ENCODE measurements at places on chromosomes 2 and 18. TPM values are rescaled to one million over a fixed set of nuclear protein-coding genes. Genes with fewer than 3 reads are reported as not detected.

Gene SDC1
- 157 TPM for polyA plus RNA-seq

Gene CCDC102B
- polyA plus RNA-seq: 0.58 TPM

Gene ALLC
- polyA plus RNA-seq: not detected

Gene REG1B
- polyA plus RNA-seq: not detected

Gene TXNDC2
- 0.06 TPM for polyA plus RNA-seq

Gene PDE1A
- polyA plus RNA-seq: 0.26 TPM

Gene OR6B2
- polyA plus RNA-seq: not detected

Gene GALNT5
- 3.2 TPM for polyA plus RNA-seq

Gene DTNA
- 0.12 TPM for polyA plus RNA-seq

Gene IL36G
- polyA plus RNA-seq: not detected

Gene APLF
- polyA plus RNA-seq: 1.5 TPM

Gene PLCD4
- 1.7 TPM for polyA plus RNA-seq

Gene AQP12B
- polyA plus RNA-seq: not detected

Gene APOB
- not detected for polyA plus RNA-seq

GRCh38 chr2:137968477-137969417 lies 4.5 kb downstream of the HNMT start:
- no peak for DNase-seq

- DNase-seq: no peak
Measured at GRCh38 chr2:105070010-105070865, 32.4 kb downstream of the MRPS9 start.

DNA sequence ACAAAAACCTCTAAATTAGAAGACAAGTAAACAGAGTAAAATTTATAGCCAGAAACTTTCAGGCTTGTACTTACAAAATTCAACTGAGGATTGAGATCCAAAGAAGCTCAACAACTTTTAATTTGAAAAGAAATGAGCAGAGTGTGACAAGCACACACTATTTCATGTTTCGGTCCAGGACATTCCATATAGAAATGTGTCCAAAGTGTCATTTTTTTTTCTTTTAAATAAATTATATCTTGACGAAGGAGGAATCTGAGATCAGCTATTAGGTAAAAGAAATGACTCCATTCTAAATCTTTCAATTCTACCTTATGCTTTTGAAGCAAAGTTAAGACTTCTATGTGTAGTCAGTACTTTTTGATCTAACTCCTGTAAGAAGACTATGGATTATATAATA lies 4.6 kb downstream of the FN1 start:
- DNase-seq: no peak

GRCh38 chr18:28015671-28016070 lies 161.3 kb downstream of the CDH2 start:
- no peak for DNase-seq

GRCh38 chr2:164651361-164651760 lies 30.1 kb upstream of the GRB14 start:
- no peak for DNase-seq

- no peak for DNase-seq
Measured at GRCh38 chr2:53636109-53636508, 131.5 kb upstream of the CHAC2 start.

- peak; percentile 6 for DNase-seq
Measured at GRCh38 chr2:133109772-133110171, 439.8 kb upstream of the LYPD1 start.

GRCh38 chr18:12606592-12607315 lies 51.2 kb downstream of the SPIRE1 start:
- no peak for DNase-seq

GRCh38 chr2:15378148-15378908 lies 182.8 kb downstream of the NBAS start:
- no peak for DNase-seq

DNA sequence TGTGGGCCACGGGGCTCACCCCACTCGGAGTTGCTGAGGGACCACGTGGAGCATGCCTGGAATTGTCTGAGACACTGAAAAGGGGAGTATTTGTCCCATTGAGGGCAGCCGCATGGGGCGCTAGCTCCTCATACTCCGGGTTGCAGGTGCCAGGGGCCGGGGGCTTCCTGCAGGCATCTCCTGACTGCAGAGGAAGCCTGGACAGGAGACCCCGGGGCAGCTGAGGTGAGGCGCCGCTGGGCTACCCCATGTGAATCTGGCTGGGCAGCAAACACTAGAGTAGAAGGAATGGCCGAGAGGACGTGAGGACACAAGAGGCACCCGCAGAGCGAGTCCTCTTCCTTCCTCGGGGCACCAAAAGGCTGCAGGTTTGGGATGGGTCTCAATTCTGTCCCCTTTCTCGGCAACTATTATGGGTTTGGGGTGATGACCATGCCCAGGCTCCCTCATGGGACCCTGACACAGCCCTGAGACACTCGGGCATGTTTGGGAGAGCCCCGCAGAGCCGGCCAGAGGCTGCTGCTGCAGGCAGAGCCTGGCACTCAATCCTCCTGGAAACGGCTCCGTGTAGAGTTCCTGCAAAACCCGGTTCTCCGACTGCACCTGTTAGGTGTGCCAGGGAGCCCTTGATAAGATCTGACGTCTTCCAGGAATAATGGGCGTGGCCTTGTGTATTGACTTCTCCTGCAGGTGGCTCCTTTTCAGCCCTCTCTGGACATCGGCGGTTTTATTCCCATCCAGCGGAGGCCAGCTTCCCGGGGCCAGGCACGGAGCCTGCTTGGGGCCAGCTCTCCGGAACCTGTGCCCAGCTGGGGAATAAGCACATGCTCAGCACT lies 77.0 kb downstream of the CTIF start:
- no peak for DNase-seq

GRCh38 chr2:82795446-82795845 lies 1663.6 kb downstream of the SUCLG1 start:
- DNase-seq: peak; percentile 29

- no peak for DNase-seq
Measured at GRCh38 chr2:152513029-152513428, 178.1 kb downstream of the FMNL2 start.

DNA sequence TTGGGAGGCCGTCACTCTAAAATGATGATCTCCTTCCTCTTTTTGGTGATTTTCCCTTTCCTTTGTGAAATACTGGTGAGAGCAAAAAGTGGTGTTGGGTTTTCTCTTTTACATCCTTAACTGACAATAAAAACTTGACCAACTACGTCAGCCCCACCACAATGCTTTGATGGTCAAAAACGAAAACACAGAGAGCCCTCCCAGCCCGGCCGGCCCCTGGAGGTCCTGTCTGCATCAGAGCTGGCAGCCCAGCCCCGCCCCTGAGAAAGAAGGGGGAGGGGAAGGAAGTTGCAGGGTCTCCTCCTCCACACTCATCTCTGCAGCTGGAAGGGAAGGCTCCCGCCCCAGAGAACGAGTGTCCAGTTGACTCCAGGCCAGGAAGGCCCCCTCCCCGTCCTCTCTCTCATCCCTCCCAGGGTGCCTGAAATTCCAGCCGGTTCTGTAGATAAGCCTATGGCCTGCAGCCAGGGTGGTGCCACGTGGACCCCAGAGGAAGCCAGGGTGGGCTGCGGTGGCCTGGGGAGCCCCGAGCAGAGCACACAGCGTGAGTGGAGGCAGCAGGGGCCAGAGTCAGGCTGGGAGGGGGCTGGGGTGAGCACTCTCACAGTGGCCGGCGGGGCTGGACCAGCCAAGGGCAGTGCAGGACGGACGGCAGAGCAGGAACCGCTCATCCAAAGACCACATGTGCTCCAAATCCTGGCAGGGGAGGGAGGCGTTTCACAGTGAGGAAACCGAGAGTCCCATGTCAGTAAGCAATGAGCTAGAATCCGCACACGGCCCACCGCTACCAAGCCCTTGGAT lies 19.8 kb downstream of the BIN1 start:
- no peak for DNase-seq

GRCh38 chr2:241114836-241115235 lies 12.7 kb upstream of the MTERF4 start:
- DNase-seq: no peak

DNA sequence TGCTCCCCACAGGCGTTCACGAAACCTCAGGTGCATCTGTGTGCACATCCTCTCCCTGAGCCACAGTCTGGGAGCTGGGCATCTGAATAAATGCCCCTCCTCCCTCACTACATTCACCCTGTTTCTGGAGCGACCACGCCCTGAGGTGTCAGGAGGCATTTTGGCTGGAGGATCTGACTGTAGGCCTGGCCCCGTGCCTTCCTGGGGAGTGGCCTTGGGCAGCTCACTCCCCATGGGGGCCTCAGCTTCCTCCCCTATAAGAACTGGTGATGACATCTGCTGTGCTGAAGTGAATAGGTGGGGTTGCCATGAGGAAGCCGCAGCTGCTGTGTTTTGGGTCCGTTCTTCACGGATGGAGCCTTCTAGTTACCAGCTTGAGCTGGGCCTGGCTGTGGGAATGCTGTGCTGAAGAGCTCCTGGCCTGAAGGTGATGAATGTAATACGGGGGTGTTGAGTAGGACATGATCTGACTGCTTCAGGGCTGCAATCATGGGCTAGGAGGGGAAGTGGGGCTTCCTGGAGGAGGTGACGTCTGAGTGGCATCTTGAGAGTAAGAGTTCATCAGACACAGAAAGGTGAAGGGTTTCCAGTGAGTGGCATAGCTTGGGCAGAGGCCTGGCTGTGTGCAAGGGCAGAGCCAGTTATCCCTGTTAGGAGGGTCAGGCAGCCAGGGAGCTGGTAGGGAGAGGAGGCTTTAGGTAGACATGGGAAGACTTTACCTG lies 58.2 kb downstream of the GLI2 start:
- no peak for DNase-seq

GRCh38 chr18:75005626-75006025 lies 203.3 kb downstream of the PTGR3 start:
- DNase-seq: no peak

DNA sequence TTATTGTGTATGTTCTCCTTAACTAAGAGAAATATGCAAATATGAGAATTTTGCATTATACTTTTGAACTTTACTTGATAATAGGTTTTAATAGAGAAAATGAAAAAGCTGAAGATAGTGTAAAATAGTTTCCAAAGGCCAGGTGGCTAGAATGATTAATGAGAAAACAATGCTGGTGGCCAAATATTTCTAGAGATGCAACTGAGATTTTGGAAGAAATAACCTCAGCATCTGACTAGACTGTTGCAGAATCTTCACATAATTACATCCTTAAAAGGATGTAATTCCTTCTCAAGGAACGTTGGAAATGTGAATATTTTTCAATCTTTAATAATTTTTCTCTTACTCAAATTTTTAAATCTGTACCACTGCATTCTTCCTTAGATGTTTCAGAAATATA lies 434.4 kb downstream of the THSD7B start:
- no peak for DNase-seq

DNA sequence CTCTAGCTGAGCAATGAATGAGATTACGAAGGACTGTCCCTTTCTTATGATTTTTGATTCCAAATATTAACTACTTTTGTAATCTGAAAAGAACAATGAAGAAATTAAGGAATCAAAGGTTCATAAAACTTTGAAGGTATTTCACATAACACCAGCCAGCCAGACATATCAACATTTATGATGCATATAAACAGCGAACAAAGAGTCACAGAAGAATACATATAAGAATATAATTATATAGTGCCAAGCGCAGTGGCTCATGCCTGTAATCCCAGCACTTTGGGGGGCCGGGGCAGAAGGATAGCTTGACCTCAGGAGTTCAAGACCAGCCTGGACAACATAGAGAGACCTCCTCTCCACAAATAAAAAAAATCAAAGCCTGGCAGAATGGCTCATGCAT lies 34.1 kb downstream of the PIAS2 start:
- no peak for DNase-seq

GRCh38 chr2:175595139-175595538 lies 406.9 kb downstream of the LNPK start:
- no peak for DNase-seq

DNA sequence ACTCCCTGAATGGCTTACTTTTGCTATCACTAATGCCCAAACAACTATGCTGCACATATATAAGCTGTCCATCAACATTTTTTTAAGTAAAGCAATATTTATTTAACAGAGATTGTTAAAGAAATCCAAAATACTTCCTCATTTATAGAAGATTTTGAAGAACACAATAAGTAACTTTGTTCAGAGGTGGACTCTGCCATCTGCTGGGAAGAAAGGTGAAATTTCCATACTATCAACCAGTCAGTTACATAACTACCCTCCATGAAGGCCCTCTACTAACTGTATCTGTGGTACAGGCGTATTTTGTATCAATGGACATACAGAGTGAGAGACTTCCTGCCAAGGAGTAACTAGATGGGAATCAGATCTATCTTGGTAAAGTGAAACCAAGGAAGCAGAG lies 106.0 kb downstream of the DTNB start:
- peak; percentile 40 for DNase-seq

DNA sequence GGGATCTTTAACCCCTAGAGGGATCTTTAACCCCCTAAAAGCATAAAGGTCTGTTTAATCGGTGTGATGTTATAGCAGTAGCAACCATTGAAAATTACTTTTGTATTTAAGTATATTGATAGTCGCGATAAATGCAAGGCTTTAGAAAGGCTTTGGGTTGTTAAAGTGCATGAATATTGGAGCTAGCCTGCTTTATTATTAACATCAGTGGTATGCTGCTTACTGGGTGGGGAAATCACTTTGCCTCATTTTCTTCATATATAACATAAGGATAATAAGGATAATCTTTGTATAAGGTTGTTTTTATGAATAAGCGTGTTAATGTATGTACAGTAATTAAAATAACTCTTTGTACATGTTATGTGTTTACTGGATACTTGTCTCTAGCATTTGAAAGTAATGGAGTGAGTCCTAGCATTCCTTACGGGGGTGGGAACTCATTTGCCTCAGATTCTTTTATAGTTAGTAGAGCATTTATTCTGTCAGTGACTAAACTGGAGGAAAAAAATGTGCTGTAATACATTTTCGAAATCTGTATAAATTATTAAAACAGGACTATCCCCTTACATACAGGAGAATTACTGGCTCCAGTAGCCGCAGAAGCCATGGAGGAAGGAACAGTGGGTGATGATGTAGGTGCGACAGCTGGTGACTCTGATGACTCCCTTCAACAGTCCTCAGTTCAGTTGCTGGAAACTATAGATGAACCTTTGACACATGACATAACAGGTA lies 122.2 kb downstream of the BIRC6 start:
- no peak for DNase-seq

DNA sequence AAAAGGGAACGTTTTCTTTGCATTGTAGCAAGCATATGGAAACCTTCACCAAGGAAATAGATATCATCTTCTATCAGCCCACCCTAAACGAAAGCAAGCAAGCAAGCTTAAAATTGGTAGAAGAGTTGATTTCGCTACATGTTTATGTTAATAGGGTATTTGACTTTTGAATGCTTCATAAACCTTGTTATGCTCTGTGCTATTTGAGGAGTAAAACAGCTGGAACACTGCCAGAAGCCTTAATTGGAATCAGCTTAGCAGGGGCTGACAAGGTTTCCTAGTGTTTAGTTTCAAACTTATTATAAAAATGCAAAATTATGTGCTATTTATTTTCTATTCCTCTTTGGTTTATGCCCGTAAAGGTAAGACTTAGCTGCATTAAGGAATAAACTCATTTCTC lies 70.6 kb upstream of the LINC00305 start:
- DNase-seq: no peak

GRCh38 chr2:237270520-237270919 lies 143.4 kb downstream of the COL6A3 start:
- no peak for DNase-seq

- DNase-seq: no peak
Measured at GRCh38 chr2:219508971-219509779, 5.1 kb upstream of the ASIC4 start.

- no peak for DNase-seq
Measured at GRCh38 chr2:107362993-107363392, 463.7 kb upstream of the RGPD4 start.

Measured in A549 (cell line).